ENCODE measurements at places on chromosomes 4 and X.

GRCh38 chr4:147787204-147787603, 55.3 kb downstream of the ARHGAP10 start:
- no peak for DNase-seq

DNA sequence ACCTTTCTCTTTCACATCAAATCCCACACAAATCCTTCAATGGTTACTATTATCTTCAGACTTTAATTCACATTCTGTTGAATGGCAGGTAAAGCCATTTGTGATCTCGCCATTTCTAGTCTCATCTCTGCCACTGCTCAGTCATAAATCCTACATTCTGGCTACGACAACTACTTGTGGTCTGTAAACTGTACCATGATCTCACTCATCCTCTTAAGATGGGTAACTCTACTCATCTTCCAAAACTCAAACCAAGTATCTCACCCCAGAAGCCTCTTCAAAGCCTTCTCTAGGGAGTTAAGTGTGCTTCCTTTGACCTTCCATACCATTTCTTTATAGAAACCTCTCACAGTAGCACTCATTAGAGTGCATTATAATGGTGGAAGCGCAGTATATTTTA, 101.8 kb downstream of the NEK1 start:
- DNase-seq = no peak

DNA sequence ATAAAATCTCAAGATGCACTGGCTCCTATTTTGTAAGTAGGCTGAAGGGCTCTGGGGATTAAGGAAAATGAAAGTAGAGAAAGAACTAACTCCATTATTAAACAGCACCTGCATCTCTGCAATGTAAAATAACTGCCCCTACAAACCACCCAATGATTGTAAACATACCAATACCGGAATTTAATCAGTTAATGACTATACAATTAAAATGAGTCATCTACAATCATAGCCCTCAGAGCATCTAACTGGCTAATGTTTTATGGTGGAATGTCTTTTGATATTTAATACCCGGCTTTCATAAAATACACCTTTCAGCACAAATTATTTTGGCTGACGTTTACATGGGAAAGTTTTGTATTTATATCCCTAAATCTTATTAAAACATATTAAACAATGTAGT, 142.3 kb downstream of the PAPSS1 start:
- no peak for DNase-seq

GRCh38 chr4:158728236-158728635, 5.0 kb upstream of the PPID start:
- DNase-seq = no peak

- DNase-seq = no peak
Measured at GRCh38 chrX:6223516-6223915, 5.2 kb downstream of the NLGN4X start.

DNA sequence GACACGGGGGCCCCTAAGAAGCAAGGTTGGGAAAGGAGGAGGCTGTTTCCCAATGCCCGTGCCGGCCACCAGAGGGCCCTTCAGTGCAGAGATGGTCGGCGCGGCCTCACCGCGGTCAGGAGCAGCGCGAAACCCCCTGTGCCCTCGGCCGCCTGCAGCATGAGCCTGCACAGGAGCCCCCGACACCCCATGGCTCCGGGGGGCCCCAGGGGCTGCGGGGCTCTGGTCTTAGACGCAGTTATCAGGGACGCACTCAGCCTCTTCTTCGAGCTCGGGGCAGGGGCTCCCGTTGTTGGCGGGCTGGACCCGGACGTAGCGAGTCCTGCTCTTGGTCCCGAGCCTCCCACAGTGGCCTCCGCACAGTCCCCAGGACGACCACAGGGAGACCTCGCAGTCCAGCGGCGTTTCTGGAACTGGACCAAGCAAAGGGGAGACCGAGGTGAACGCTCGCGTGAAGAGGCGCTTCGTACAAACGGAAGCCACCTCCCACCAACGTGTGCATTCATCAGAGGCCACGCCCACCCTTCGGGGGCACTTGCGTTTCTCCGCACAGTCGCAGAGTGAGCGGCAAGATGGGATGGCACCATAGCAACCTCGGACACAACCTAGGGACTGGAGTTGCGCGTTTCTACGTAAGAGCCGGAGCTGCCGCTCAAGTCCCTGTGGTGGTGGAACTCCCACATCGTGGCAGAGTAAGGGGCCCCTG, 5.0 kb downstream of the SPON2 start:
- peak; percentile 84 for DNase-seq

DNA sequence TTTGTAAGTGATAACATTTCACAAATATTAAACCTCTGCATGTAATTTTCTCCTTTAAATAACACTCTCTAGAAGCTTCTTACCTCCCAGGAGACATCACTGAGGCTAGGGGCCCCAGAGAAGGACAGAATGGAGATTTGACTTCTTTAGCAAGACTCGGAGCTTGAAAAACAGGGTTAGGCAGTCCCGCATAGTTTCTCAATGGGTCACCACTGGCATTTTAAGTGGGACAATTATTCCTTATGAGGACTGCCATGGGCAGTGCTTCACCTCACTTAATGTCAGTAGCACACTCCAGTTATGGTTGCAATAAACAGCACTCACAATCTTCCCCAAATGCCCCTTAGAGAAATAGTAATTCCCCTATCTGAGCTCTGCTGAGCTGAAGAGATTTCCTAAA, 66.7 kb upstream of the NOCT start:
- no peak for DNase-seq

DNA sequence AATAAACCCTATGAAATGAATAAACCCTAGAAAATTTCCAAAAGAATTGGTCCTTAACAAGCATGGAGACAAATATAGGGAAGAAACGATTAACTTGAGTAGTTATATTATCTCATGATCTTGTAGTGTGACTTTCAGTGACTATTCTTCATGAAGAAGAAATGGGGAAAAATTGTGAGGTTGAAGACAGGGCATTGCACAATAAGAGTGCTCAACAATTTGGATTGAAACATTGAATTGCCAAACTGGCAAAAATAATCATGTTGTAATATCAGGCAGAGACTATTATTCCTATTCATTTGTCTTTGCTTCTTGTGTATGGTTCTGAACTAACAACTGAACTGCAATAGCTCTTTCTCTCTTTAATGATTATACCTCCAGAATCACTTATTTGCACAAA, 605.1 kb downstream of the PCDH7 start:
- DNase-seq = no peak

GRCh38 chrX:11499076-11500044, 166.4 kb downstream of the ARHGAP6 start:
- no peak for DNase-seq

DNA sequence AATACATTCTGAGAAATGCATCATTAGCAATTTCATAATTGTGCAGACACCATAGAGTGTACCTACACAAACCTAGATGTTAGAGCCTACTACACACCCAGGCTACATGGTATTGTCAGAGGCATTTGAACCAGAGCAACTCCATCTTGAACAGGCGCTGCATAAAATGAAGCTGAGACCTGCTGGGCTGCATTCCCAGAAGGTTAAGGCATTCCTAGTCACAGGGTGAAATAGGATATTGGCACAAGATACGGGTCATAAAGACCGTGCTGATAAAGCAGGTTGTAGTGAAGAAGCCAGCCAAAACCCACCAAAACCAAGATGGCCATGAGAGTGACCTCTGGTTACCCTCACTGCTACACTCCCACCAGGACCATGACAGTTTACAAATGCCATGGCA, 116.4 kb downstream of the LARP7 start:
- no peak for DNase-seq

DNA sequence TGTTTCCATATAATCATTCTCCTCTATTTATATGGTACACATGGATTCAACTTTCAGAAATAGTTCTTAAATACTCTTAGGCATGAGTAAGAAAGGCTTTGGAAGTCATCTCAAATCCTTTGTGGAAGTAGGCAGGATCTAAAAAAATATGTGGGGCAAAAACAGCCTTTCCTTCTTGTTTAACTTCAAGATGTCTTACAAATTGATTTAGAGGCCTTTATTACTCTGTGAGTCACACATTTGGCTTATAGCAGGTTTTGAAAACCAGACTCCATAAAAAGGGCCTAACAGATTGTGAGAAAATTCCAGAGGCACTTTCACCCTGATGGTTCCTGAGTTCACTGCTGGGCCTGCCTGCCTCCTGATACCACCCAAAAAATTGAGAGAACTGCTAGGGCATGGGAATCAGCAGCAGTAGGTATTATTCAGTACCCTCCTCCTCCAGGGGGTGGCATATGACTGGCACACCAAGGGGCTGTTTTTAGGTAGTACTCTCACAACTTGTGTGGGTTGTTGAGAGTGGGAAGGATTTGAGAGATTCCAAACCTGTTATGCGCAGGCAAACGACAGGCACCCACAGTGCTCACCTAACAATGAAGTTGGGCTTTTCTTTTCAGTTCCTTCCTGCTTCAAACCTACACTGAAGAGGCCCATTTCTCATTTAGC, 162.7 kb upstream of the MBNL3 start:
- no peak for DNase-seq

DNA sequence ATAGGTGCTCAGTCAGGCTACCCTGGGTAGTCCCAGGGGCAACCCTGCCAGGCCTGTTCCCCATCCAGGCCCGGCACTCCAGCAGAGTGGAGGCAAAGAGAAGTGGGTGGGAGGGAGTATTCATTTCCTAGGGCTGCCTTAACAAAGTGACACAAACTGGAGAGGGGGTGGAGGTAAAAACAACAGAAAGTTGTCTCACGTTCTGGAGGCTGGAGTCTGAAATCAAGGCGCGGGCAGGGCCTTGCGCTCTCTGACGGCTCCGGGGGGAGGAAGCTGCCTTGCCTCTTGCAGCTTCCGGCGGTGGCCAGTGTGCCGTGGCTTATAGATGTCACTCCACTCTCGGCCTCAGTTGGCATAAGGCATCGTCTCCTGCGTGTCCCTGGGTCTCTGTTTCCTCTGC, 90.8 kb downstream of the DCTD start:
- no peak for DNase-seq

- DNase-seq = no peak
Measured at GRCh38 chrX:29652484-29652883, 562.9 kb upstream of the MAGEB2 start.

DNA sequence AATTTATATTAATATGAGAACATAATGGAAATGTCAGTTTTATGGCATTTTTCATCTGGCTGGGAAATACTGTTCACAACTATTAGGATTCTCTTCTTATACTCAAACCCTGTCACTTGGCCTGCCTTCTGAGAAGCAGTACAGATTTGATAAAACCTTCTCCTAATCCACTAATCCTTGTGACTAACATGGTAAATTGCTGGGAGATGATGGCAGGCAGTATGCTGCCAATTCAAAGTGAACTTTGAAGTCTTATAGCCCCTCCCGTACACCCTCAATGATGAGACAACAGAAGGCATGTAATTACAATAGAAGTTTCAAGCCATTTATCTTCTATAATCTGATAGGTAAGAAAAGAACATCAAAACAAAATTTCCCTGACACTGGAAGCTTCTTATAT, 36.9 kb downstream of the PAQR3 start:
- no peak for DNase-seq

DNA sequence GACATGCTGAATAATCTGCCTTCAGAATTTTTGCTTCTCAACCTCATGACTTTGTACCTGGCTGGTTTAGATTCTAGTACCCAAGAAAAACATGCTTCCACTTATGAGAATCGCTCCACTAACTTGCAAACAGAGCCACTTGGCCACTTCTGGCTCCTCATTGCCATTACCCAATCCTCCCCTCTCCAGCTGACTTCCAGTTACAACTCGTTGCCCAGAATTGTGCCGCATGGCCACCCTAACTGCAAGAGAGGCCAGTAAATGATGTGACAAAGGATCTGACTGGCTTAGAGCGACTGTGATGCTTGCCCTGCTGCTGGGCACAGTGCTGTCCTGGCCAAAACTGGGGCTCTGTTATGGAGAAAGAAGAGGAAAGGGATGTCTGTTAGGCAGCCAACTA, 4.0 kb upstream of the DKC1 start:
- no peak for DNase-seq

DNA sequence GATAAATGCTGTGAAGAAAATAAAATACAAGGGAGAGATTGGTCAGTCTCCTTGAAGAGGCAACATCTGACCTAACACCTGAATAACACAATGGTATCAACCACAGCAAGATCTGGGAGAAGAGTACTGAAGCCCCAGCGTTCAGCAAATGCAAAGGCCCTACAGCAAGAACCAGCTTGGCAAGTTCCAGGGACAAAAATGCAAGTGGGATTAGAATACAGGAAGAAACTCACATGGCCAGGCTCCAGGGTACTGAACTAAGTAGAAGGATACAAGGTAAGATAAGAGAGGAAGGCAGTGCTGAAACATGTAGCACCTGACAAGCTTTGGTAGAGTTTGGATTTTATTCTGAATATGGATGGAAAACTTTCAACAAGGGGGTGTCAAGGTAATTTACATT, 3.6 kb downstream of the SMIM14 start:
- DNase-seq = no peak

GRCh38 chrX:75228854-75229253, 45.0 kb upstream of the UPRT start:
- peak; percentile 56 for DNase-seq

DNA sequence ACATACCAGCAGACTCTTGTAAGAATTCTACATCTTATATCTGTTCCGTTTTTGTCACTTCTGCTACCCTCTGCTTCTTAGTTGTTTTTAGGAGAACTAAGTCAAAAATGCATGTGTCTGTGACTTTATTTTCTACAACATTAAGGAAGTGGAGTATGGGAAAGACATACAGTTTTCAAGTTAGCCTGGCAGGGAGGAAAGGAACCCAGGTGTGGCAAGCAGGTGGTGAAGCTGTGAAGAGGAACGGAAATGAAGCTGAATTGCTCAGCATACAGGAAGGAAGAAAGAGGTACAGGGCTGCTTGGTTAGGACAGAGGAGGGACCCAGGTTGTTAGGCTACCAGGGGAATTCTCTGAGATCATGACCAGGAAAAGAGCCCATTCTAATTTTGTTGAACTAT, 9.4 kb downstream of the GPRIN3 start:
- peak; percentile 34 for DNase-seq

- no peak for DNase-seq
Measured at GRCh38 chr4:41436419-41436818, 101.5 kb upstream of the LIMCH1 start.

GRCh38 chr4:91829531-91829930, 474.2 kb upstream of the GRID2 start:
- DNase-seq = no peak

DNA sequence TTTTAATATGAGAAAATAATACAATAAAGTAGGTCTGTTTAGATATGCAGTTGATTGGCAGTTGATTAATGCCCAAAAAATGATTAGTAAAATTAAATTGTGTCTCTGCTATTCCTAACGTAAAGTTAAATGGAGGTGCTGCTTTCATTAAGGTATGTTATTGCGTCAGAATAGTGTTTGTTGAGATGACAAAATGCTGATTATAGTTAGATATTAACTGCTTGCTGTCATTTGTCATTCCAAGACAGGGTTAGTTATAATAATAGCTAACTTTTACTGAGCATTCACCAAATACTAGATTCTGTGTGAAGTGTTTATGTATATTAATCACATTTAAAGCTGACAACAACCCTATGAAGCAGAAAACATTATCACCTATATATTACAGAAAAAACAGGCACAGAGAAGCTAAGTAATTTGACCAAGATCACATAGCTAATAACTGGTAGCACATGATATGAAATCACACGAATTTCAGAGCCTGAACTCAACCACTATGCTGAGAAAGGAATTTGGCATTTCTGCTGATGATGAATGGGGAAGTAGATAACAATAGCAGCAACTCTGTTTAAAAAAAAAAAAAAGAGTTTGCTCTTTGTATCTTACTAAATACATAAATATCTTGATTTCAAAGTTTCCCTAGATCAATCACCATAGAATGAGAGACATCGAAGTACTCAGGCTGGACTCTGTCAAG, 59.7 kb upstream of the WDR44 start:
- DNase-seq = no peak
